Lung (tissue), 17 donors: ENCODE measurements at places on chromosomes 1 and 21. TPM values are rescaled to one million over a fixed set of nuclear protein-coding genes. Genes with fewer than 3 reads are reported as not detected.

DNA sequence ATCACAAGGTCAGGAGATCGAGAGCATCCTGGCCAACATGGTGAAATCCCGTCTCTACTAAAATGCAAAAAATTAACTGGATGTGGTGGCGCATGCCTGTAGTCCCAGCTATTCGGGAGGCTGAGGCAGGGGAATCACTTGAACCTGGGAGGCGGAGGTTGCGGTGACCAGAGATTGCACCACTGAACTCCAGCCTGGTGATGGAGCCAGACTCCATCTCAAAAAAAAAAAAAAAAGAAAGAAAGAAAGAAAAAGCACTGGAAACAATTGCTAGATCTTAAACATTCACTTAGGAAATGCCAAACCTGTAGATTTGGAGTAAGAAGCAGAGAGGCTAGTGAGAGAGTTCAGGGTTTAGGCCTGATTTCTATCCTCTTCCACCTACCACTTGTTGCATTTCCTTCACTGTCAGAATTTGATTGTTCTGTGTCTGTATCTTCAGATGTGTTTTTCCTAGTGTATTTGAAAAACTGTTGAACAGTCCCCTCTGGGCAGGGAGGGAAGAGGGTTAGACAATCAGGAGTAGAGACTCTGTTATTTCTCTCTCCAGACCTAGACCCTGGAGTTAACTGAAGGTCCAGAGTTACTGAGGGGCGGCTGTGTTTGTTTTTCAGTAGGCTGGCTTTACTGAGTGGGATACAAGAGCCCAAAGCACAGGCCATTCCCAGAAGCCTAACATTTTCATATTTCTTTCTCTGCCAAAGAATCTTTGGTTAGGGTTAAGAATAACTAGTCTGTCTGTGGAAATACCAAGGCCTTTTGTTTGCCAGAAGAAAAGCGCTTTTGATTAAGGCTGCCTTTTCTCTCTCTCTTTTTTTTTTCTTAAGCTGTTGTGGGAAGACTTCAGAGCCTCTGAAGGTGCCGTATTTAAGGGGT is 31.1 kb upstream of the MACF1 start:
- DNase-seq: no peak

GRCh38 chr21:35658242-35658641 is 402.1 kb downstream of the SETD4 start:
- peak; percentile 24 for DNase-seq

DNA sequence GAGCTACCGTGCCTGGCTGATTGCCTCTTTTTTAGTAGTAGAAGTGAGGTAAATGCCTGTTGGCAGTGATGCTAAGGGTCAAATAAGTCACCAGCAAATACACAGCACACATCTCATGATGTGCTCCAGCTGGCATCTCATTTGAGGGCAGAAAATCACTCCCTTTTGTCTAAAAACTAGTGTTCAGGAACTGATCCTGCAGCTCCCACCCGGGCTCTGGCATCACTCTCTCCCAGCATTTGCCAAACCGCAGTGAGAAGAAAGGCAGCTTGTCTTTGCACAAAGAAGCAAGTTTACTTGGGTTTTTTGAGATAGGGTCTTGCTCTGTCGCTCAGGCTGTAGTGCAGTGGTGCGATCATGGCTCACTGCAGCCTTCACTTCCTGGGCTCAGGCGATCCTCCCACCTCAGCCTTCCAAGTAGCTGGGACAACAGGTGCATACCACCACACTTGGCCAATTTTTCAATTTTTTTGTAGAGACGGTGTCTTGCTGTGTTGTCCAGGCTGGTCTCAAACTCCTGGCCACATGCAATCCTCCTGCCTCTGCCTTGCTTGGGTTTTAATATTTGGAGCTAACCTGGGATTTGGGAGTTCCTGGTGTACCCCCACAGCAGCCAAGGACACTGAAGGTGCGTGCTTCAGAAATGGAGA is 4.1 kb downstream of the RBP7 start:
- no peak for DNase-seq

- peak; percentile 70 for DNase-seq
These were observed 25.3 kb upstream of the OVAAL start for GRCh38 chr1:180533266-180533987.

The TMEM269 gene
- total RNA-seq: 0.09 TPM
